GDM1 (cell line): ENCODE measurements at places on chromosomes 3 and 15.

DNA sequence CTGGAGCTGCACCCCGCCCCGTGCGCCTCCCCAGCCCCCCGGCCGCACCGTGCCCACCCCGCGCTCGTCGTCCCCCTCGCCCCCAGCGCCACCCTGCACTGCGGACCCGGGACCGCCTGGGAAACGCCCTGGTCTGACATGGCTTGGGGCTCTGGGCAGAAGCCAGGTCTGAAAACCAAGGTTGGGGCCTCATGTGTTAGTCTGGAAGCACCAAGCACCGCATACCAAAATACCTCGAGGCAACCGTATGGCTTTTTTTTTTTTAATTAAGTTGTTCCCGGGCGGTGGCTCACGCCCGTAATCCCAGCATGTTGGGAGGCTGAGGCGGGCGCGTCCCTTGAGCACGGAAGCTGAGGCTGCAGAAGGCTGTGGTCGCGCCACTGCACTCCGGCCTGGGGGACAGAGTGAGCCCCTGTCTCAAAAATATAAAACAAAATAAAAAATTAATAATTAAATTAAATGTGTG is 91.5 kb upstream of the CHD2 start:
- DNase-seq = no peak

DNA sequence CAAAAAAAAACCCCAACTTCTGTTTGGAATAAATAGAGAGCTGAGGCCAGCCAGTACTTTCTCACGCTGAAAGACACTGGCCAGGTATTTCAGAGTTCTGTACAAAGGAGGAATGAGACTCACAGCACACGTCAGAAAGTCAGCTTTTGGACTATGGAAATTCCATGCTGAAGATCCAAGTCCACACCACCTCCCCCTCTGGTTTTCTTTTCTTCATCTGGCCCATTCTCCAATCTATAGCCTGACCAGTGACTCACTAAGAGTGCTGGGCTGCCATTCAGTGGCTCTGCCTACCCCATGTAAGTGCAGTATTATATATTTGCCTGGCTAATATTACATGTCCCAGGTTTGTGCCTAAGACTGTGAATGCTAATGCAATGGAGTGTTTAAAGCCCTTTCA is 13.9 kb downstream of the BOC start:
- no peak for DNase-seq

DNA sequence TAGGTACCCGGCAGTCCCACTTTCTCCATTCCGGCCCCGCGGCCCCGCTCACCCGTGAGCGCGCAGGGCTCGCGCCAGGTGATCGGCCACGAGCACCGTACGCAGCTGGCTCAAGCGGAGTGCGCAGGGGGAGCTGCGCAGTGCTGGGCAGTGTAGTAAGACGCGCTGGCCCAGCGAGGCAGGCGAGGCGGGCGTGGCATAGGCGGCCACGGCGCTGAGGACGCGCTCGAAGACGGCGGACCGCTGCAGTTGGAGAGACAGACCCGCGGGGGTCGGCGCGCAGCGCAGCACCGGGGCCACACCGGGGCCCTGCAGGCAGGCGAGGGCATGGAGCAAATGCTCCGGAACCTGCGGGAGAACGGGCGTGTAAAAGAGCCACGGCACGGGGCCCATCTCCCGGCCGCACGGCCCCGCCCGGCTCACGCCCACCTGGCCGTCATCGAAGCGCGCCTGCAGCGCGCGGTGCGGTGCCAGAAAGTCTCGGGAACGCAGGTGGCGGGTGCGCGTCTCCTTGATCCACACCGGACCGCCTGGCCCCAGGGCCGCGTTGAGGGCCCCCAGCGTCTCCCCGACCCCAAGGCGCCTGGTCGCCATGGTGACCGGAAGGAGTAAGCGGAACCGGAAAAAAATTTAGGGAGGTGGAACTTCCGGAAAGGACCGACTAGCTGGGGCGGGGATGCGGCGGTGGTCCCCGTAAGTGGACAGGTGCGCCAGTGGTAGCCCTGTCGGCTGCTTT is at the start of gene DALRD3:
TSS of gene DALRD3 (minus strand) at position 610 of the 736 bp plus-strand sequence. CDS start at position 594, 16 bp downstream.
- DNase-seq = peak; percentile 42

DNA sequence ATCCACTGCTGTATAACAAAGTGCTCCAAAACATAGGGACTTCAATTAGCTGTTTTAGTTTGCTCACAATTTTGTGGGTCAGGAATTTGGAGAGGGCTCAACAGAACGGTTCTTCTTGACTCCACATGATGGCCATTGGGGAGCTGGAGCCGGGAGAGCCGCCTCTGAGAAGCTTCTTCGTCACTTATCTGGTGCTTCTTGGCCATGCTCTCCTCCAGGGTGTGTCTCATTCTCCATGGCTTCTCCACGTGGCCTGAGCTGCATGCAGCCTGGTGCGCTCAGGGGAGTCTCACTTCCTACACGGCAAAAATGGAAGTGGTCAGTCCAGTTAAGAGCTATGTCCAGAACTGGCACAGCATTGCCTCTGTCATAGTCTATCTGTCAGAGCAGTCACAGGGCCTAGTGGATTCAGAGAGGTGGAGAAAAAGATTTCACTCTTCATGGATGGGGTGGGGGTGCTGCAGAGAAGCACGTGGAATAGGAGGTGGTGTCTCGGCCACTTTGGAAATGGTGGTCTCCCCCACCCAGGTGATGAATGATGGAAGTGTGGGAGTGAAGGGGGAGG is 26.3 kb upstream of the PRR23E start:
- DNase-seq = no peak

- DNase-seq = no peak
Observed at GRCh38 chr15:90266485-90266884, 1.0 kb downstream of the NGRN start.

DNA sequence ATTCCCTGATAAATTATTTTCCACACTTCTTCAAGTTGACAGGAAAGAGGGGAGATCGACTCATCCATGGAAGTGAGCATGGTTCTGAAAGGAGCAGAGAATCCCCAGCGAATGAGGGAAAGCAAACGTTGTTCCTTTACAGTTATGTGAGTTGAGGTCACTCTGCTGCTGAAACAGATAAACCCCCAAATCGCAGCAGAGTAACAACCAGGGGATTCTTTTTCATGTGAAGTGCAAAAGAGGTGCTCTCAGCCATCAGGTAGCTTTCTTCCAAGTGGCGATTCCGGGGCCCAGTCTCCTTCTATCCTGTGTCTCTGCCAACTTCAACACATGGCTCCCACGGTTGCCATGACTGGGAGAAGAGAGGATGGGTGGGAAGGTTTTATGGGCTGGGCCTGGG is 28.2 kb downstream of the MEX3B start:
- DNase-seq = no peak

GRCh38 chr3:192747746-192748145 is 20.4 kb upstream of the FGF12 start:
- DNase-seq = no peak

DNA sequence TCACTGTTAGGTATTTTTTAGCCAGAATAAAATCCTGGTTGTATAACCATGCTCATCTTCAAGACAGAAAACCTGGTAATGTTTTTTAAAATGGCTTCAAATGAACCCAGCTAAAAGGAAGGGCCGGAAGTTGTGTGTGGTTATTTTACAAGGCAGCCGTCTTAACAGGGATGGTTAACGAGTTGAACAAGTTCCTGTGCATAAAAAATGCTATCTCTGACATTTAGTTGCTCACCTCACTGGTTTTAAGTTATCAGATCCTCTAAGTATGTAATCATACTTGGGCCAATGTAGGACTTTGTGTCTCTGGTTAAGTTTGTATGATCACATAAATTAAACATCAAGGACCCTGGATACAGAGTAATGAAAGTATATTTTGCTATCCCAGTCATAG is 2.1 kb downstream of the ATP11B start:
- DNase-seq = no peak

GRCh38 chr3:107430996-107431245 is 53.7 kb downstream of the CCDC54 start:
- DNase-seq = peak; percentile 19

GRCh38 chr15:32905481-32905880 is 187.7 kb downstream of the GREM1 start:
- no peak for DNase-seq

- no peak for DNase-seq
Observed at GRCh38 chr15:56824175-56824574, 90.9 kb upstream of the ZNF280D start.

DNA sequence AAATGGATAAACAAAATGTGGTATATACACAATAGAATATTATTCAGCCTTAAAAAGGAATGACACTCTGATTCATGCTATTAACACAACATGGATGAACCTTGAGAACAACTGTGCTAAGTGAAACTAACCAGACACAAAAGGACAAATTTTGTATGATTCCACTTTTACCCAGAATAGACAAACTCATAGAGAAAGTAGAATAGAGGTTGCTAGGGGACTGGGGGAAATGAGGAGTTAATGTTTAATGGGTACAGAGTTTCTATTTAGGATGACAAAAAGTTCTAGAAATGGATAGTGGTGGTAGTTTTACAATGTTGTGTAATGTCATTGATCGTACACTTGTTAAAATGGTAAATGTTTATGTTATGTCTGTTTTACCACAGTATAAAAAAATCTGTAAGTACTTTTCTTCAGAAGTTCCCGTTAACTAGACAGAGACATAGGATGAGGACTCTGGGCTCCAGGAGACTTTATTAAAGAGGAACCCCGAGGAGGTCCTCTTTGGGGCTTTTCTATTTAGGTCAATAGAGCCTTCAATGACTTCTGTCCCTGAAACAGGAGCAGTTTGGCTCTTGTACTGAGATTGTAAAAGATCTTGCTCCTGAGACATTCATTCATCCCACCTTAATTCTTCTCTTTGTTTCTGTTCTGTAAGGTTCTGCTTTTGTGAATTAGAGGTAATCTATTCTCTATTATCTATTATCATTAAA is 24.5 kb downstream of the ABHD6 start:
- DNase-seq = no peak

- DNase-seq = no peak
Observed at GRCh38 chr3:39294446-39295183, 14.8 kb upstream of the CX3CR1 start.

GRCh38 chr3:14462738-14463137 is 60.3 kb downstream of the SLC6A6 start:
- no peak for DNase-seq

DNA sequence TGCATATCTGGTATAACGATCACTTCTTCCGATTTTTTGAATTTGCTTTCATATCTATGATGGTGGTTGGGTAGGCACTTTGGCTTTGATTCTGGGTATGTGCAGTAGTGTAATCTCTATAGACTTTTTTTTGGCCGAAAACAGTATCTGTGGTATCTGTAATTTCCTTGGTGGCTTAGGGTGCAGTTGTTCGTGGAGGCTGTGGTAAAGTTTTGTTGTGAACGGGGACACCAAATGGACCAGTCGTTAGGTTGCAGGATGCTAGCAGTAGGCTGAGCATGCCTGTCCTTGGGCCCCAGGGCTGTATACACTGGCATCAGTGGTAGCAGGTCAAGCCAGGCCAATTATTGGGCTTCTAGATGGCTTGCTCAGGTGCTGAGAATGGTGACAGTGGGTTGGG is 55.2 kb downstream of the CCDC66 start:
- DNase-seq = no peak

GRCh38 chr3:56355570-56356185 is 112.6 kb downstream of the ERC2 start:
- DNase-seq = no peak

- no peak for DNase-seq
Observed at GRCh38 chr3:134699721-134700120, 48.9 kb upstream of the KY start.

- no peak for DNase-seq
Observed at GRCh38 chr3:34323517-34323916, 525.1 kb downstream of the PDCD6IP start.

- DNase-seq = no peak
Observed at GRCh38 chr3:97983933-97984491, 11.8 kb upstream of the RIOX2 start.

DNA sequence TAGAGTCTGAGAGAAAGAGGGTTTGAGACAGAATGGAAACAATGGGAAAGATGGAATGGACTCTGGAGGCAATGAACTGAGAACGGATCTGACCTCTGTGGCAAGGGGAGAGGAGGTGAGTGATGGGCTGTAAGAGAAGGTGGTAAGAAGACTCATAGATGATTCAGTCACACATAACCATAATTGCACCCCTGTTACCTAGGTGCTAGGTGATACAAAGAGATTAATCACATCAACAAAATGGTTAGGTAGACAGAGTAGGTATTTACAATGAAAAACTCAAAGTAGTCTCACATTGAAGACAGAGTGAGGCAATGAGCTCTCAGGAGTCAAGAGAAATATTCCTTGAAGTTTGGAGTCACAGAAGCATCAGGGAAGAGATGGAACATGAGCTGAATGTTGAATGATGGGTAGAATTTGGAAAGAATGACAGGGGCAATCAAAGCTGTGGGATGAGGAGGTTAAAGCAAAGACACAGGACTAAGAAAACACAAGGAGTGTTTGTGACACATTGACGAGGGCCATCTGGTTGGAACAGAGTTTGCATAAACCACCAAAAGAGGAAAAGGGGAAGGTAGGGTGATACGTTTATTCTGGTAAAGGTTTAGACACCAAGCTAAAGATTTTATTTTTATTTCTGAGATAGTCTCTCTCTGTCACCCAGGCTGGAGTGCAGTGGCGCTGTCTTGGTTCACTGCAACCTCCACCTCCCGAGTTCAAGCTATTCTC is 32.7 kb downstream of the MME start:
- no peak for DNase-seq

GRCh38 chr3:30073622-30074021 is 532.8 kb upstream of the TGFBR2 start:
- no peak for DNase-seq

DNA sequence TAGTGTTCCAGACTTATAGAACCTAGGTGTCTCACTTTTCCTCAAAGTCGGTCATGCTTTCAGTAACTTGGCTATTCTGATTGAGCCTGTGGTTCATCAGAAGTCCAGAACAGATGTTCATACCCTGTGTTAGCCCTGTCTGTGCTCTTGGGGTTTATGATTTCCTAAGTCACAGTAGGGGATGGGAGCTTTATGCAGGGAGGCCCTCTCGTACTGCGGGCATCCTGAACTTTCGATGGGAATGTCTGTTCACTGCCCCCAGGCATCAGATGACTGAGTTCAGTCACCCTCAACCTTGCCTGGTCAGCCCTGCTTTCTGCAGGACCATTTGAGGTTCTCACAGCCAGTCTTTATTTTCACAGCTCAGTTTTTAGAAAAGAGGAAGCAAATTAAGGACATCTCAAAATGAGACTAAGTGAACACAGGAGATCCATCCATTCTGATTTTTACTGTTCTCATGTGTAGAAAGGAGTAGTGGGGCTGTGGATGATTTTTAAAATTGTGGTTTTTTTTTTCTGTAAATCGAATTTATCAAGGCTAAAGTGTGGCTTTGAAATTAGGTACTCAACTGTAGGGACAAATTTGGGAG is 71.3 kb downstream of the CMTM8 start:
- no peak for DNase-seq

DNA sequence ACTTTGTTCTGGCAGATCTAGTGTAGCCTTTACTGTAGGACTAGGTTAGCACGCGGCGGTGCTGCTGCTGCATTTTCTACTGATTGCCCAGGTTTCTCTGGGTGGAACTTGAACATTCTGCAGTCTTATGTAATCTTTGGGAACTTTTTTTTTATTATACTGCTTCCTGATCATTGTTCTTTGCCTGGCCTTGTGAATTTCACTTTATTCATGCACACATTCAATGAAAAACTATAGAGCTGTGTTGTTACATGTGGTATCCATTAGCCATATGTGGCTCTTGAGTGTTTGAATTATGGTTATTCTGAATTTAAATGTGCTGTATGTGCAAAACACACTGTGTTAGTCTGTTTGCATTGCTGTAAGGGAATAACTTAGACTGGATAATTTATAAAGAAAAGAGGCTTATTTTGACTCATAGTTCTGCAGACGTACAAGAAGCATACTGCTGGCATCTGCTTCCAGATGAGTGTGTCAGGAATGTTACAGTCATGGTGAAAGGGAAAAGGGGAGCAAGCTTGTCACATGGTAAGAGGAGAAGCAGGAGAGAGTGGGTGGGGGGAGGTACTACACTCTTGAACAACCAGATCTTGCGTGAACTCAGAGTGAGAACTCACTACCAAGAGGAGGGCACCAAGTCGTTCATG is 26.5 kb downstream of the MEF2A start:
- DNase-seq = no peak
